ENCODE measurements at places on chromosomes 1 and 21. TPM values are rescaled to one million over a fixed set of nuclear protein-coding genes. Genes with fewer than 3 reads are reported as not detected.

DNA sequence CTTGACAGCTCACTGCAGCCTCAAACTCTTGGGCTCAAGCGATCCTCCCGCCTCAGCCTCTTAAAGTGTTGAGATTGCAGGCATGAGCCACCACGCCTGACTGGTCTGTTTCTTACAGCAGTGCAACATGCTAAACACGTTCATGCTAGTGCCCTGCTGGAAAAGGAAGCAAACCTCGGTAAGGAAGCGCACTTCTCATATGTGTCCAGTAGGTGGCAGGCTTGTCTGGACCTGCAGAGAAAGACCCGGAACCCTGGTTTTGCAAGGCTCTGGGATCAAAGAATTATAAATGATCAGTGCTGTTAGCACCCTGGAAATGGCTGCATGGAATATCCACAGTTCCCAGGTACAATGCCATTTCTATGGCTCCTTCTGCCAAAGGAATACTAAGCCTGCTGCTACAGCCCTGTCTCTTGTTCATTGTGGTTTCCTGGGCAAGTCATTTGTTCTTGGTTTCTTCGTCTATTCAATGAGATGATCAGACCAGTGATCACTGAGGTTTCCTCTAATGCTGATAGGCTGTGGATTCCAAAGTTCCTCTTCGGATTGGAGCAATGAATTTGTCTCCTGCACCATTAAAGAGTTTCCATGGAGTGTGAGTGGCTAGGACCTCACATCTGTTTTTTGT, 15.9 kb downstream of the RNU5D-1 start:
- peak; percentile 67 for DNase-seq

DNA sequence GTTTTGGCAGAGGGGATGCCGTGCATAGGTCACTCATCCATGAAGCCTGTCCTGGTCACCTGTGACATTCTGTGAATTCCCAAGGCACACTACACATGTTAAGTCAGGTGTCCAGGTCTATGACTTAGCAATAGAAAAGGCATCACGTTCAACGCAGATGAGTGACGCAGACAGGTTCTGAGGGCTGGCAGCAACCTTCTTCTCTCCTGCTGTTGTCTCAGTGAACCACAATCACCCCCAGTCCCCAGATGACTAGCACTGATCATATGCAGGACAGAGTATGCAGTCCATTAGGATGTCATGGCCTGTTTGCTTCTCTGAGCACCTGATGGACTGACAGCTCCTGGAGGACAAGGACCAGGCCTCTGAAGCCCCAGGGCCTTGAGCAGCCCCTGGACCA, 157.8 kb upstream of the KAZN start:
- peak; percentile 68 for DNase-seq

DNA sequence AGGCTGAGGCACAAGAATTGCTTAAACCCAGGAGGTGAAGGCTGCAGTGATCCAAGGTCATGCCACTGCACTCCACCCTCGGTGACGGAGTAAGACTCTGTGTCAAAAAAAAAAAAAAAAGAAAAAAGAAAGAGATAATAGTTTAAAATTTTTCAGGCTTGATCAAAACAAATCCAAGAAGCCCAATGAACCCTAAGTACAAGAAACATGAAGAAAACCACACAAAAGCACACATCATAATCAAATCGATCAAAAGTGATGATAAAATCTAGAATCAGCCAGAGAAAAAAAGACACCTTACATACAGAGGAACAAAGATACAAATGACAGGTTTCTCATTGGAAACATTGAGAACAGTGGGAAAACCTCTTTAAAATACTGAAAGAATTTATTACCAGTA, 31.5 kb downstream of the LDLRAD1 start:
- no peak for DNase-seq

GRCh38 chr1:193589597-193590040, 403.2 kb upstream of the B3GALT2 start:
- DNase-seq: peak; percentile 56

DNA sequence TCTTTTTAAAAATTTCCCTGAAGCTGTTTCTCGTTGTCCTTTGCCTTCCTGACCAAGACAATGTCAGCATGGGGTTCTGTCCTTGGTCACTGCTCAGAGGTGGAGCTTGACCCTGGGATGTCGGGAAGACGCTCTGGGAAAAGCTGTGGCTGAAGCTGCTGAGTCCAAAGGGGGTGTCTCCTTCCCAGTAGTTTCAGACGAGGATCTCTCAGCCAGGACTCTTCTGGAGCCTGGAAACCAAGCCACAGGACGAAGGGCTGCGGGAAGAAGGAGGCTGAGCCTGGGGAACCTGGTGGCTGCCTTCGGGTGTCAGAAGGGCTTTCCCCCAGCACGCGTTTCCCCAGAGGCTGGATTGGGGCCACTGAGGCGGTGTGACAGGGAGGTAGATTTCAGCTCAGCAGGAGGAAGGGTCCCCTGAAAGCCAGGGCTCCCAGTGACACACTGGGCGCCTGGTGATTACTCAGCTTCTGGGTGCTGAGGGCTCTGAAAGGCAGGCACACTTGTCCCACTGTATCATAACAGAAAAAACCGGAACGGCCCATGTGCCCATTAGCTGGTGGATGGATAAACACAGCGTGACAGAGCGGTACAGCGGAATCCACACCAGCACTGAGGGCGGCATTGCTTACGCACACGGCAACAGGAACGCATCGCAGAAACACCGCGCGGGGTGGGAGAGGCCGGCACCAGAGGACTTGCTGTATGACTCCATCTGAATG, 5.0 kb upstream of the KRTAP12-1 start:
- no peak for DNase-seq

OR6N1 gene
- total RNA-seq: not detected

DNA sequence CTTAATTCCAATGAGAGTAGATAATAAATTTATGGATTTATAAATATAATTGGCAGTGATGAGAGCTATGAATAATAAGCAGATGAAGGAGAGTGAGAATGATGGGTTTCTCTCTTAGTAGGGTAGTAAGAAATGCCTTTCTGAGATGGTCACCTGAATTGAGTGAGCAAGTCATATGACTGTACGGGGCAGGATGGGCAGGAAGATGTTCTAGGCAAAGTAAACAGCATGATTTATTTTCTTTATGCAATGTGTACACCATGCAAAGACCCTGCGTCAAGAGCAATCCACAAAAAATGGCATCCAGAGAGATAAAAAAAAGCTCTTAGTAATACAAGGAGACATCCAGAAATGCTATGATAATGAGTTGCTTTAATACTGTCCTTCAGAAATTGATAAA, 409.9 kb downstream of the HLX start:
- no peak for DNase-seq

- no peak for DNase-seq
Observed at GRCh38 chr1:25212725-25213124, 19.6 kb downstream of the SYF2 start.

NES gene
- 470 TPM for total RNA-seq

GRCh38 chr1:51922040-51922439, 43.5 kb upstream of the NRDC start:
- no peak for DNase-seq

- peak; percentile 99 for DNase-seq
Observed at GRCh38 chr1:44733365-44733764, 2.4 kb upstream of the RNU5D-1 start.

- DNase-seq: no peak
Observed at GRCh38 chr1:226239421-226239820, 16.0 kb downstream of the MIXL1 start.

GRCh38 chr1:202976633-202977032, 9.6 kb upstream of the CYB5R1 start:
- no peak for DNase-seq

GRCh38 chr1:177913762-177914540, 55.9 kb downstream of the SEC16B start:
- peak; percentile 71 for DNase-seq

DNA sequence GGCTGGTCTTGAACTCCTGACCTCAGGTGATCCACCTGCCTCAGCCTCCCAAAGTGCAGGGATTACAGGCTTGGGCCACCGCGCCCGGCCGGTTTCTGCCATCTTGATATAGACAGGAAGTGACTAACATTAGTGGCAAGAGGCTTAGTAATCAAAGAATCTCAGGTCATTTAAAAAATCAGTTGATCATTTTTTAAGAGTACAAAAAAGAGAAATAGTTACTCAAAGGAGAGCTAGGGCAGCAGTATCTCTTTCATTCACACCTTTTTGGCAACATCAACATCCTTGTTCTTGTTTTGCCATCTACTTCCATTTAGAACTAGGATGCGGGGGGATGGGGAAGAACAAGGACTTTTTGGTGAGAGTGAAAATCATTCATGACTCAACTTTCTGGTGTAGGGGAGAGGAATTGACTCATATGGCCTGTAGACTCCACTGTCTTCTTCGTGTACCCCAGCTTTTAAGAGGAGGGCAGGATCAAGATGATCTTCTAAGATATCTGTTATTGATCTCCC, 8.8 kb downstream of the FCRLB start:
- peak; percentile 60 for DNase-seq

ALG14 gene
- total RNA-seq: 2.7 TPM

GRCh38 chr1:86852782-86853408, 61.0 kb downstream of the SELENOF start:
- no peak for DNase-seq

- DNase-seq: no peak
Observed at GRCh38 chr1:22114083-22115012, 28.5 kb downstream of the WNT4 start.

GRCh38 chr21:37047079-37047478, 25.8 kb downstream of the PIGP start:
- no peak for DNase-seq

S100A3 gene
- 55.5 TPM for total RNA-seq

NTMT2 gene
- total RNA-seq: not detected

DNA sequence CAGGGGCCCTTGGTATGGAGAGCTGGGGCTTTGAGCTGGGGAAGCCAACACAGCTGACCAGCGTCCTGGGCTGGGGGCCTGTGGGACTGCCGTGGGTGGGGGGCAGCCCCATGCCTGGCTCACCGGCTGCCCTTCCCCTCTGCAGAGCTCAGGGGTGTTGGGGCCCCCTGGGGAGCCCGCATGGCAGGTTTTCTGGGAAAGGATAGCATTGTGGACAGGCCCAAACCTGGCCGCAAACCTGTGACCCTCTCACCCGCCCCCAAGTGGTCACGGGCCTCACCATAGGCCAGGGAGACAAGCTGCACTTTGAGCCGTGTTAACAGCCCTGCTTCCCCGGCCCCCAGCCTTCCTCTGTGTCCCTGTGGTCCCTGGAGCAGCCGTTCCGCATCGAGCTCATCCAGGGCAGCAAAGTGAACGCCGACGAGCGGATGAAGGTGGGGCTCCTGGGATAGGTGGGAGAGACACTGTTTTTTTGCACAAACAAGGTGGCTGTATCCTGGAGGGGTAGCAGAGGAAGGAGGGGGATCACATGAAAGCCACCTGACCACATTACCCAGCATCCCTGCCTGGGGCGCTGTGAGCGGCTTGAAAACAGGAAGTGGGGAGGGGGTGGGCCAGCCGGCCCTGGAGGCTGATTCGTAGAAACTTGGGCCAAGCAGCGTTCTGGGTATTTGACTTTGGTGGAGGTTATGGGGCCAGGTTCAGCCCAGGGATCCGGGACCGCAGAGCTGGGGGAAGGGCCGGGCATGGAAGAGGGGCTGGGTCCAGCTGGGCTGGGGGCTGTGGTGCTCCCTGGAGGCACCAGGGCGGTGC, 65.9 kb downstream of the PIK3CD start:
- DNase-seq: no peak

OR10J1 gene
- not detected for total RNA-seq

GRCh38 chr1:169102567-169102966, 3.9 kb upstream of the ATP1B1 start:
- DNase-seq: peak; percentile 63

DNA sequence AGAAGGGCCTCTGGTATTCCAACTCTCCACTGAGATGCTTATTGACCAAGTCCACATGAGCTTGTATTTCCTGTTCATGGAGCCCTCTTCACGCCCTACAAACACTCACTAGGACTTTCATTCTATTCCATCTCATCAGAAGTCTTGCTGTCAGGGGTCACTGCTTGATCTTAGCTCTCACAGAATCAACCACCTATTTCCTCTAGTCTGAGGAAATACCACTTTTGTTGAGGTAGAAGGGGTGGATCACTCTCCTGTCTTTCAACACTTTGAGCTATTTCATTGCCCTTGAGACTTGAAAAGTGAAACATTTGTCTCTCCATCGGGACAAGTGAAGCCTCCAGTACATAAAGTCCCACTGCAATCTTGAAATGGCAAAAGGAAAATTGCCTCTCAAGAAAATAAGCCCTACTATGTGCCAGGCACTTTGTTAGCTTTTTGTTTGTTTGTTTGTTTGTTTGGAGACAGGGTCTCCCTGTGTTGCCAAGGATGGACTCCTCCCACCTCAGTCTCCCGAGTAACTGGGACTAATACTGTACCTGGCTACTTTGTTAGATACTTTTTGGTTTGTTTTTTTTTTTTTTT, 19.8 kb upstream of the FAM110D start:
- DNase-seq: no peak

GRCh38 chr1:40901886-40902852, 40.0 kb upstream of the CITED4 start:
- DNase-seq: peak; percentile 91

LRRC71 gene
- not detected for total RNA-seq

DNA sequence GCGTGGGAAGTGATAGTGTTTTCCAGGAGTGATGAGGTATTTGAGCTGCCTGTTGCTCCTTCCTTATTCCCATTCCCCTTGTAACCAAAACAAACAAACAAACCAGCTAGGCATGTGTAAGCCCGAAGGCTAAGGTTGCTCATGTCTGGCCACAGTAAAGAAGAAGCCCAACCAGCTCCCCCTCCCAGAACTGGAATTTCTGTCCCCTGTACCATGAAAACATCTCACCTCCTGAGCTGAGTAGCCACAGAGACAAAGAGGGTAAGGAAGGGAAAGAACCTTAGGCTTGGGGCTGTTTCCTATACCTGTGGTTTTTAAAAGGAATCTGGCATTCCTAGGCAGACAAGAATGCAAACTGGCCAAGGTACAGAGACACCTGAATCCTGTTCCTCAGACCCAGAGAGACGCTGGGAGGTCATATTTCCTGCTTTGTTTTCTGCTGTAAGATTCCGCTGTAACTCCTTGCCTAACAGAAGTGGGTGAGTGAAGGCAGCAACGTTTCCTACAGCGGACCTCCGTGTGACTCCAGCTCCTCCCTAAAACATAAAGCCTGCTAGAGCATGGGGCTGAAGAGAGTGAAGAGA, 41.7 kb upstream of the RAB4A start:
- DNase-seq: peak; percentile 46

AADACL3 gene
- not detected for total RNA-seq

SLAMF8 gene
- not detected for total RNA-seq

DNA sequence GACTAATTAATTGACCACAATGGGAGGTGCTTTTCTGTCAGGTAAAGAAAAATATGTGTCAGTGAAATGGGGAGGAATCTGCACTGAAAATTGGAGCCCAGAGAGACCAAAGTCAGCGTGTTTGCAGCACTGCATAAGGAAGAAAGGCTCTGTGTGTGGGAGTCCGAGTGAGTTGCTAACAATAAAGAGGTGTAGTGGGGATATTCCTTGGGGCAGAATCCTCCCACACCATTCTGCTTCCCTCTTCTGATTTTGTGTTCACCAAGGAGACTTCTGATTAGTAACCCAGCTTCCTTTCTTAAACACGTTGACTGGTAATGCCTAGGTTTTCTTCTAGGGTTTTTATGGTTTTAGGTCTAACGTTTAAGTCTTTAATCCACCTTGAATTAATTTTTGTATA, 240.5 kb downstream of the RPS6KC1 start:
- no peak for DNase-seq

GRCh38 chr1:41368801-41369200, 7.6 kb downstream of the FOXO6 start:
- DNase-seq: no peak

GRCh38 chr1:9180111-9180819, 51.4 kb upstream of the GPR157 start:
- no peak for DNase-seq

GRCh38 chr1:2801046-2801445, 447 bp downstream of the TTC34 start:
- DNase-seq: no peak
